ENCODE measurements at places on chromosomes 16 and 17.

DNA sequence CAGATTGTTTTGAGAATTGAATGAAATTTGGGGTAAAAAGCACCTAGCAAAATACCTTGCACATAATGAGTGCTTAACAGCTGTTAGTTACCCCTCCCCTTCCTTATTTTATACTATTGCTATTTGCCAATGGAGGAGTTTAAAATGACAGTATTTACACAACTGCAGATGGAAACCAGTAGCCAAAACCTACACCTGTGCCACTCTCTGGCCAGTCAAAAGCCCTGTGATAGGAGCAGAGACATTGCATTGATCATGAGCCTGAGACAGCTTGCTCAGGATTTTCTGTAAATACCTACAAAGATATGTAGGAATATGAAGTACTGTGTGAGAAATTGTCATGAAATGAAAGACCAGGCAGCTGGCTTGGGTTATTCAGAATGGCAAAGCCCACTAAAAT is 115.3 kb upstream of the HLF start:
- no peak for DNase-seq

- DNase-seq, result no peak
These were observed 19.3 kb downstream of the CNP start for GRCh38 chr17:41985919-41986318.

GRCh38 chr17:64058621-64059020 is 38.2 kb upstream of the ICAM2 start:
- no peak for DNase-seq

GRCh38 chr17:73798111-73798748 is 154.0 kb upstream of the SDK2 start:
- DNase-seq, result peak; percentile 86

GRCh38 chr17:42536372-42537155 is 523 bp downstream of the NAGLU start:
- peak; percentile 88 for DNase-seq

GRCh38 chr17:77925831-77926543 is 32.5 kb upstream of the TNRC6C start:
- no peak for DNase-seq

DNA sequence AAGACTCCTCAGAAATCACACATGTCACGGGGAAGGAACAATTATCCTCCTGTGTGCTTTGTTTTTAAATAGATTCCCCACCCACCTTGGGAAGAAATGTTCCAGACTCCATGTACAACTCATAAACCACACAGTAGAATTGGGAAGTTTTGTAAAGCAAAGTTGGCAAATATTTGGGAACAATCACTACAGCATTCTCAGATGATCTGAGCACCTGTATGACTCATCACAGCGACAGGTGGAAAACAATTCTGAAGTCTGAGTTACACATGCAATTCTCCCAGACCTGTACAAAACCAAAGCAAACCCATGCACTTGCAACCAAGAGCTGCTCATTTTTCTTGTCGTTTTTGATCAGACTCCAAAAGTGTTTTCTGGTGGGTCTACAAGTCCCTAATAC is 14.4 kb upstream of the MYLK3 start:
- DNase-seq, result no peak

- peak; percentile 57 for DNase-seq
These were observed 58.3 kb downstream of the B9D1 start for GRCh38 chr17:19304209-19304608.

DNA sequence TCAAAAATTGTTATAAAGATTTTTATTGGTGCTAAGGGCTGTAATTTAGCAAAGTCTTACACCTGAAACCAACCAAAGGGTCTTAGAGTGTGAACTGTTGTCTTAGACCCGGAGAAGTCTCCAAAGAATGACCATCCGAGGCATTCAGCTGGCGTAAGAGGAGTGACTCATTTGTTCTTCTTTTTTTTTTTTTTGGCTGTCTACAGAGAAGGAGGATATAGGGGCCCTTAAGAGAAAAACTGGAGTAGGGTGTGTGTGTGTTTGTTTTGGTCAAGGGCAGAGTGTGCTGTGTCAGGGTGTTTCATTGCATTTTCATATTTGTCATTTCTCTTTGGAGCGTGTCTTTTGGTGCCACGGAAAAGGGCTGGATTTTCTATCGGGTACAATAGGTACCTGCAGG is 508.0 kb downstream of the WWOX start:
- no peak for DNase-seq

- DNase-seq, result no peak
These were observed 283.9 kb upstream of the EEF2KMT start for GRCh38 chr16:5381481-5381880.

GRCh38 chr16:67425061-67425460 is 5.9 kb upstream of the HSD11B2 start:
- no peak for DNase-seq

- DNase-seq, result peak; percentile 90
These were observed 569 bp upstream of the RABEP2 start for GRCh38 chr16:28925386-28926228.

DNA sequence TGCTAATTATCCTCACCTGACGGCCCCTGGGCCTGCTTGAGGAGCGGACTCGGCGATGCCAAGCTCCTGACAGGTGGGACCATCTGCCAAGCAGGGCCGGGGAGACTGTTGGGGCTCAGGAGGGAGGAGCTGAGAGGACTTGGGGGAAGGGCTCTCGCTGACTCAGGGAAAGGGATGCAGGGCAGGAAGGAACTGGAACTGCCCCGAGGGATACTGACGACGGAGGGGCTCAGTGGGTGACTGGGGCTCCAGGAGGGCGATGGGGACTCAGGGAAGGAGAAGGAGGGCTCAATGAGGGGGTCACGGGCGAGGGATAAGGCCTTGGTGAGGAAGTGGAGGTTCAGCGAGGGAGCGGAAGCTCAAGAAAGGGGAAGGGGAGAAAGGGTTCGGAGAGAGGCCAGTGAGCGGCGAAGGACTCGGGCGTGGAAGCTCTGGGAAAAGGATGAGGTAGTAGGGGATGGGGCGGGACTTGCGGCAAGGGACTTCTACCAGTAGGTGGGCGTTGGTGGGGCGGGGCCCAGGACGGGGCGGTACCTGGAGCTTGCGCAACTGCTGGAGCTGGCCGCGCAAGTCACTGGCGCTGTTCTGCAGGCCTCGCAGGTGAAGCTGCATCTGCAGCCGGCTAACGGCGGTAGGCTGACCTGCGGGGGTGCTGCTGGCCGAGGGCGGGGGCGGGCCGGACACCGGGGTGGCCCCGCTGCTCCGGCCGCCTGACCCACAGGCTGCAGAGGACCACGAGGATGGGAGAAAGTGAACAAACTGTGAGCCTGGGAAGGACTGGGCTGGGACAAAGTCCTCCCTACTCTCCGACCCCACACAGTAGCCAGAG is 46.5 kb downstream of the SRCIN1 start:
- peak; percentile 96 for DNase-seq

DNA sequence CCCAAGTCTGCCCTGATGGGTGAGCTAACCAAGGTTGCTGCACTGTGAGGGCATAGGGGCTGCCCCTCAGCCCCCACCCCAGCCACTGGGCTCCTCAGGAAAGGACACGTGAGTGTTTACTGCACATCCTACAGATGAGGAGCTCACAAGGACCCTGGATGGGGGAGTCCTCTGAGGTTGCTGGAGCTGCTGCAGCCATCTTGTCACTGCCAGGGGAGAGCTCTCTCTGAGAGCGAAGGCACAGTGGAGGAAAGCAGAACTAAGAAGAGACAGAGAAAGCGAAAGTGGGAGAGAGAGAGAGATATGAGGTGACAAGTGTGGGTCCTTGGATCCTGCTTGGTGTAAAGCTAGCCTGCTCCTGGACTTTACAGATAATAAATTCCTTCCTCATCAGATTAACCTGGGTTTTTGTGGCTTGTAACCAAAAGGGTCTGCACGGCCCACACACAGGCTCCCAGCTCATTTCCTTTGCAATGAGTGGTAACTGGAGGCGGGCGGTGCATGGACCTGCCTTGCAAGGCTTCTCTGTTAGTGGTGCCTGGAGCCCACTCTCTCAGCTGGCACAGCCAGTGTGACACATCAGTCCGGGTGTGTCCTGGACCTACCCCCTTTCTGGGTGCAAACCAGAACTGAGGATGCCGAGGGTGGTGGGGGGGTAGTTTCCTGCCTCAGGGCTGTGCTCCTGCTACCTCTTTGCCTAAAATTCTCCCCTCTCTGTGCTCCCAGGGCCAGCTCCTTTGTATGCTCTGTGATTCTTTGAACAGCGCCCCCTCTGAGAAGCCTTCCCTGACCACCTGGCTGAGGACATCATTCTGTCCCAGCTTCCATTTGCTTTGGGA is 14.2 kb downstream of the SNX20 start:
- no peak for DNase-seq

DNA sequence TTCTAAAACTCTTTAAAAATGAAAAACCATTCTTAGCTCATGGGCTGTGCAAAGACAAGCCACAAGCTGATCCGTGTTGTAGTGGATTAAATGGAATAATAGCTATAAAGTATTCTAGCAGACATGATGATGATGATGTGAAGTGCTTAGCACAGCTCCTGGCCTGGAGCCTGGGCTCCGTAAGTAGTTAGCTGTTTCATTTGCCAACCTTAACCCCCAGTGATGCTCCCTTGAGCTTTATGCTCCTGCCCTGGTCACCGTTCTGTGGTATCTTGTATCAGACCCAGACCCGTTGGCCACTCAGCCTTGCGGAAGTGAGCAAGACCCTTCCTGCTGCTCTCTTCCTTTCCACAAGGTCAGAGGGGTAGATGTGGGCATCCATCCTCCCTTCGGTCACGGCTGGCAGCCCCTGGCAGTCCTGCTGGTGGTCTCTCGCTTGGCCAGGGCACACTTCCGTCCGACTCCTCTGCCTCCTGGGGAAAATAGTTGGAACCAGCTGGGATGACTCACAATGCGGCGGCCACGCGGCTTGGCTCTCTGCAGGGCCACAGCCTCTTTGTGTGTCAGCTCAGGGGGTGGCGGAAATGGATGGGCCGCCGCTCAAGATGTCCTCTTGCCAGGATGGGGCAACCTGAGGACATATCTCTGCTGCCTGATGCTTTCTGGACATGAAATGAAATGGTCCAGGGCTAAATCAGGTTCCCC is 79.1 kb downstream of the GPR139 start:
- DNase-seq, result peak; percentile 21

DNA sequence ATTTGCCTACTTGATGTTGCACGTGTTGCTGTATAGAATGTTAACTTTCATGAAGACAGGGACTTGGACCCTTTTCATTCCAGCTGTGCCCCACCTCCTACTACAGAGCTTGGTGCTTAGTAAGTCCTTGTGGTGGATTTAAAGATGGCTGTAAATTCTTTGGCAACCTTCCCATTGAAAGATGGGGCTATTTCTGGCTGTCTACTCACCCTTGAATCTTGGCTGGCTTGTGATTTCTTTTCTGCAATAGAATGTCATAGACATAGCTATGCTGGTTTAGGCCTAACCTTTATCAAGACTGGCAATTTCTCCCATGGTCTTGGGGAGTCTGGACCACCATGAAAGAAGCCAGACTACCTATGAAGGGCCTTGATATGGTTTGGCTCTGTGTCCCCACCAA is 59.0 kb downstream of the ACSM2A start:
- no peak for DNase-seq

DNA sequence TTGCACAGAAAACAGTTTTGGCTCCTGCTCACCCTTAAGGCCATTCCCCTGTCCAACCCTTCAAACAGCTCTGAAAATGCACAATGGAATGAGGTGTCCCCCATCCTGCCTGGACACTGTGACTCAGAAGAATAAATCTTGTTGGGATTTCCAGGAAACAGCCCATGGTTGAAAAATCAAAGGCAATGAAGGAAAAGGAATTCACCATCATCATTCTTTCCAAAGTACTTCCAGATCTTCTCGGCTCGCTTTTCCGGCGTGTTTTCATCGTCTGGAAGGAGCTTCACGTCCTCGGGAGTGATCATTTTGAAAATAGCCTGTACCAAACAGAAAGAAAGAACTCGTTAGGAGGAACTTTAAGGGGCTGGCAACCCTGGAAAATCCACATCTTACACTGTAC is 4.3 kb downstream of the RCVRN start:
- DNase-seq, result no peak

- DNase-seq, result peak; percentile 83
These were observed 1.3 kb upstream of the ACTG1 start for GRCh38 chr17:81513753-81514488.

GRCh38 chr16:88763502-88764053 is 21.4 kb downstream of the PIEZO1 start:
- no peak for DNase-seq

GRCh38 chr17:14068542-14069250 is 608 bp upstream of the COX10 start:
- DNase-seq, result peak; percentile 34

- DNase-seq, result no peak
These were observed 3.1 kb downstream of the MFAP4 start for GRCh38 chr17:19383681-19384470.

DNA sequence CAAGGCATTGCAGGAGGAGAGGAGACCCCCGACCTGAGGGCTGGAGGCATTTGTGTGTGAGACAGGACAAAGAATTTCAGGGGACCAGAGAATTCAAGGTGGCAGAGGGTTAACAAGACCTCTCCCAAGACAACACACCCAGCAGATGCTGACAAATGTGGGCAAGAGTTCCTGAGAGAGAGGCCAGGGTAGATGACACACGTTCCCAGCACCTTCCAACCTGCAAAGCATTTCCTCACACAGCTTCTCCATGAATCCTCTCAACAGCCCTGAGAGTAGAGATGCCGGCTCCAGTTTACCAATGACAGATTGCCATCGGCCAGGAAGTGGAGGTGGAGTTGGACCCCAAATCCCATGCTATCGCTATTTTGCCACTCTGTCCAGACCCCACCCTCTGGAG is 25.0 kb downstream of the WNT3 start:
- DNase-seq, result no peak

- no peak for DNase-seq
These were observed 1.8 kb upstream of the PPM1D start for GRCh38 chr17:60598001-60598736.

DNA sequence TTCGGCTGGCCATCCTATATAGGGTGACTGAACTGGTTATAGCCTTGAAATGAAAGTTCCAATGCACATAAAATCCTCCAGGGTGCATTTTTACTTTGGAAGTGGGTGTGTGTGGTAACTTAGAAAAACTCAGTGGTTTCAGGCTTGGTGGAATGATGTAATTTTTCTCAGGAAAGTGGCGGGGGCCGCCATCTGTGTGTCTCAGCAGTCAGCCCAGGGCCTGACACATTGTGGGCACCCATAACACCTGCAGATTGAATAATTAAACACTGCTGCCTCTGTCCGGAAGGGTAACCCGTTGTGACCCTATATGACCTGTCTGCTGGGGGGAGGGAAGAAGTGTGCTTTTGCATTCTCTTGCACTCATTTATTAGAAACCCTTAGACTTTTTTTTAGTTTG is 2.2 kb upstream of the PDP2 start:
- peak; percentile 38 for DNase-seq

DNA sequence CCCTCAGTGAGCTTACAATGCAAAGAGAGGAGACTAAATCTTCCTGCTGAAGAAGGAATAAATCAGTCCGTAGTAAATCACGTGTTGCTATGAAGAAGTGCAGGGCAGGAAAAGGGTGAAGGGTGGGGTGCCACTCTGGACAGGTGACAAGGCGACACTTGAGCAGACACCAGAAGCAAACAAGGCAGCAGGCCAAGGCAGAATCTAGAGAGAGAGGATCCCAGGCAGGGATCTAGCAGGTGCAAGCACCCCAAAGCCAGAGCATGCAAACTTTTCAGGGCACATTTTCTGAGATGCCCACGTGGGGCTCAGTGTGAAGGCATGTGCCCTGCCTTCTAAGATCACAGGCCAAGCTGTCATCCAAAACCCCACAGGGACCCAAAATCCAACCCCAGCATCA is 193.3 kb downstream of the ZNF423 start:
- no peak for DNase-seq

Measured in RKO (cell line).